Caki2 (cell line): ENCODE measurements at places on chromosomes 6 and 20. TPM values are rescaled to one million over a fixed set of nuclear protein-coding genes. Genes with fewer than 3 reads are reported as not detected.

DNA sequence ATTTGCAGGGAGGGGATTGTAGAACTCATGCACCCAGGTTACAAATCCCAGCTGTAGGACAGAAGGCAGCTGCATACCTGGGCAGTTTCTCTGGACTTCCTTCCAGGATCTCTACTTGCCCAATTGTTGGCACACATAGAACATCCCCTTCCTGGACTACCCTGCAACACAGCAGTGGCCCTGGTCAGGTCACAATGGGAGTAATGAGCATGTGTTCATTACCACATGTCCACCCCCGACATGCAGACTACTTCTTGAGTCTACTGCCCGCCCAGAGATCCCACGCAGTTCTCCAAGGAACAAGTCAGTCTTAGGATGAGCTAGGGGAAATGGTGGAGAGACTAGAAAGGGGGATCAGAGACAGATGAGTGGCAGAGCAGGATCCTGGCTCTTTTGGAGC is 5.1 kb downstream of the PEX6 start:
- no peak for DNase-seq

- DNase-seq: no peak
Measured at GRCh38 chr6:36355819-36356218, 19.1 kb upstream of the BNIP5 start.

DNA sequence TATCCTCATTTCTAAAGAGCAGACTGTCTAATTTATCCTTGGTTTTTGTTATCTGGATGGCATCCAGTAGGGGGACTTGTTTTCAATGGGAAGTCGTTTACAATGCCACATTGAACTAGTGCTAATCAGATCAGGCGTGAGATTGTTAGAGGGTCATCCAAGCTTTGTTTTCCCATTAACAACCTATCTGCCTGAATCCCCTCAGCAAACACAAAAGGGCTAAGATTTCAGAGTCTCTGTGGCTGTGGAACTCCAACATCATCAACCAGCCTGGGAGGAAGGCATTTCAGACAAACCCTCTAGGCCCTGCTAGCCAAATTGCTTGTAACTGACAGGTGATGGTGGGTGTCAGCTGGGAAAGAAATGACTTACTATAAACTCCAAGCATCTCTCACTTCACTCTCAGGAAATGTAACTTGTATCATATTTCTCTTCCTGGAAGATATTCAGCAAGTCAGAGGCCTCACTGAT is 47.7 kb downstream of the COL19A1 start:
- DNase-seq: no peak

Gene SOX4
- 77.4 and 81.8 TPM in 2 replicates for total RNA-seq

Gene IP6K3
- total RNA-seq: 0.07 and 0.12 TPM in 2 replicates

Gene SLC12A5
- 7.9 TPM in 1 of 2 replicates, not detected in the other for total RNA-seq
